Right atrium auricular region (tissue), 2 donors: ENCODE measurements at places on chromosomes 2 and 18. TPM values are rescaled to one million over a fixed set of nuclear protein-coding genes. Genes with fewer than 3 reads are reported as not detected.

The RPRD1A gene
- 34.2 TPM for total RNA-seq

The ERICH2 gene
- total RNA-seq: not detected

The SP110 gene
- 7.5 TPM for total RNA-seq

DNA sequence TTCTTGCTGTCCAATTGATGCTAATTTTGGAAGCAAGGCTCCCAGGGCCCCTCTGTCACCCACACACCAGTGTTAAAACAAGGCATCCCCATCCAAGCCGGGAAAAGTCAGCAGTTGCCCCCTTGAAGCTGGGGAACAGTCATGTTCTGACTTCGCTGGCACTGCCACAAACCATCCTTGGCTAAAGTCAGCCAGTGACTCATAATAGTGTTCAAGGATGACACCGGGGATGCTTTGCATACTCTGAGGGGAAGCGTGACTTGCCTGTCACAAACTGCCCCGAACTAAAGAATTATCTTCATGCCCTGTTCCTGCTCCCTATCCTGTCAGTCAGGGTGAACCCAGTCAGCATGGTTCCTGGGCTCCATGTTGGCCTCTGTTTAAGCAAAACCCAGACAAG is 37.0 kb downstream of the TGFA start:
- no peak for DNase-seq

The LCT gene
- not detected for total RNA-seq

The RAB17 gene
- 1.0 TPM for total RNA-seq

DNA sequence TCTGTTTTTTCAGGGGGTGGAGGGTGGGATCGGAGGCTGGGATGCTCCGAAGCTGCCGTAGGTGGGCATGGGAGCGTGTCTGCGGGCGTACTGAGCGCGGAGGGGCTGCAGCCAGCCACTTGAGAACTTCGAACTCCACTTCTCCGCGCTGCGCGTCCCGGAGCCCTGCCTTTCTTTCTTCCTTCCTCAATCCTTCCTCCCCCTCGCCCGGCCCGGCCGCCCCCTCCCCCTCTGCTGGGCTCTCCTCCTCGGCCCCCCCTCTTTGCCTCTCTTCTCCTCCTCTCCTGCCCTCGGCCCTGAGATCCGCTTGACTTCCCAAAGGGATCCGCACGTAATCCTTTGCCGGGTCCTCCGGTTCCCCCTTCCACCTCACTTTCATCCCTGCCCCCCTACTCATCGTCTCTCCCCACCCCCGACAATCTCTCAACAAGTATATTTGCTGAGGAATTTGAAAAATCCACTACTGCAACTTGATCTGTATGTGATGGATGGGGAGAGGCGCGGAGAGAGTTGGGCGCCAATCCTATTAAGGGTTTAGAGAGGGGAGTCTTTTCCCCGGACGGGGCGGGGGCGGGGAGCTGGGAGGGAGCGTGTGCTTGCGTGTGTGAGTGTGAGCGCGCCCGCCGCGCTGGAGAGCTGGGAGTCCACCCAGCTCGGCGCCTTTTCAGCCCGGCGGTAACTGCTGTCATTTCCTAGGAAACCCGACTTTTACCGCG is 1.1 kb downstream of the GLI2 start:
- DNase-seq: peak; percentile 73

The NOL4 gene
- total RNA-seq: not detected

DNA sequence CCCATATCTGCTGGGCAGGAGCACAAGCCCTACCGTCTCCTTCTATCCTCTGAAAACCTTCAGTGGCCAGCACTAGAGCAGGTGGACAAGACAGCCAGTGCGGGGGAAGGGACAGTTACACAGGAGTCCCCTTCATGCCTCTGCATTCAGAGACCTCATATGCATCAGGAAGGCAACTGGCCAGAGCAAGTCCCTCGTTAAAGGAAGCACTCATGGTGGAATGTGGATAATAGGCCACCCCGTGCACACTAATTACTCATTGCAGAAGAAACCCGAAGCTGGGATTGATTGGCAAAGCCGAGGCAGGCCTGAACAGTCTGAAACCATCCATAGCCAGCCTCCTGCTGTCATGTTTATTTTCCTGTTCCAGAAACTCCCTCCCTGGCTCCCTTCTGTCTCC is 11.2 kb downstream of the KIAA2012 start:
- no peak for DNase-seq

The C2orf80 gene
- not detected for total RNA-seq

The ZSWIM2 gene
- total RNA-seq: not detected

DNA sequence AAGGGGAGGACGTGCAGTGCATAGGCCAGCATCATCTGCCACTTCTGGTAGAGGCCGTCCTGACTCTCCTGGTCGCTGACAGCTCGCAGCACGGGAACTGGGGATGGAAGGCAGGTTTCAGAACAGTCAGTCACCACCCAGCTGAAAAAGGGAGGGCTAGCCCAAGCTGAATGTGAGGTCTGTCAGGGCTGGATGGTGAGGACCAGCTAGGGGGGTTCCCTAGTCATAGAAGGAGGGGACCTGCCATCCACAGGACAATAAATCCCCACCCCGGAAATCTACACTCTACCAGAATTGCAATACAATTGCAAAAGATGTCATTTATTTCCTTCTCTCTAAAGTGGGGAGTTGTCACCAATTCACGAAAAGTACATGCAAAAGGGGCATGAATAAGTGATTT is 15.8 kb downstream of the ABCG5 start:
- DNase-seq: no peak

The UGT1A4 gene
- not detected for total RNA-seq
